ENCODE measurements at places on chromosomes 13 and 19.

- DNase-seq, result no peak
Measured at GRCh38 chr13:110540871-110541525, 20.5 kb downstream of the RAB20 start.

GRCh38 chr13:104098421-104098820 lies 1032.2 kb upstream of the SLC10A2 start:
- DNase-seq, result no peak

DNA sequence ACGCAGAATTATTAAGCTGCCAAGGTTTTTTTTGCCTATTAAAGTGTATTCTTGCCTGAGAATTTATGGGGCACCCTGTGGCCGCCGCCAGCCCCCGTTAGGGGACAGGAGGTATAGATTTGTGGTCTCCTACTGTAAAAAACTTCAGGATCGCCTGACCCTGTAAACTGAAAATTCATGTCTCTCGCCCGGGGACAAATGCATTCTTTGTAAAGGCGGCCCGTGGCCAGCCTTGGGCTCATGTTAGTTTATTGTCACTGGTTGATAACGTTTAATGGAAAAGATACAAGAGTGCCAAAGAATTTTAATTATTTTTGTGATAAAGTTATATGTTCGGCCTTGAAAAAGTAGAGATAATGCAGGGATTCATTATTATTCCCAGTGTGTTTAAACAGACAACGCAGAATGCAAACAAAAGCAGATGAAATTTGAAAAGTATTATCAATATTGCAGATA lies 141.7 kb downstream of the URI1 start:
- DNase-seq, result no peak

- no peak for DNase-seq
Measured at GRCh38 chr13:35824825-35825224, 306.4 kb downstream of the DCLK1 start.

DNA sequence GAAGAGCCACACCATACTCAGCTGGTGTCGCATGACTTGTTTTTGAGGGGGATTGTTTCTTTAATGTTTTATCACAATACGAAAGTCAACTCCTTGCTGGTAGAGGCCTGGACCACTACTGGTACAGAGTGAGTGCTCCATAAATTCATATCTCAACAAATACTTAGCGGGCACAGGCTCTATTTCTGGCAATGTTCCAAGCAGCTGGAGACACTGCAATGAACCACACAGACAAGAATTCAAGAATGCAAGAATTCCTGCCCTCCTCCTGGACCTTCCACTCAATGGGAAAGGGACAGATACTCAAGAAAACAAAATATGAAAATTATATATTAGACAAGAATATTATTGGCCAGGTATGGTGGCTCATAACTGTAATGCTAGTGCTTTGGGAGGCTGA lies 5.1 kb upstream of the FXYD5 start:
- DNase-seq, result no peak

DNA sequence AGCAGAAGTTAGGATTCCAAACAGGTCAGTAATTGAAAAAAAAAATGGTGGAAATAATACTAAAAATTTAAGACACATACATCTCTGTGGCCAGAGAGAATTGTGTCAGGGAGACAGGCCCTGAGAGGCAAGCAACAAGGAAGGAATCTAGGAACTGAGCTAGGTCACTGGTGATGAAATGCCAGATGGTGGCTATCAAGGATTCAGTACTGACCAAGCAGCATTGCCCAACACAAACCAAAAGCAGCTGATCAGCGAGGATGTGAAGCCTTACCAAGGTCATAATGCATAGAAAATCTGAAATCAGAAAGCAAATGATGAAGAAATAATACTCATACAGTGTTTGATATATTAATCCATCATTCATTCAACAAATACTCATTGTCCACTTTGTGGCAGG lies 905.0 kb downstream of the GPC5 start:
- no peak for DNase-seq

DNA sequence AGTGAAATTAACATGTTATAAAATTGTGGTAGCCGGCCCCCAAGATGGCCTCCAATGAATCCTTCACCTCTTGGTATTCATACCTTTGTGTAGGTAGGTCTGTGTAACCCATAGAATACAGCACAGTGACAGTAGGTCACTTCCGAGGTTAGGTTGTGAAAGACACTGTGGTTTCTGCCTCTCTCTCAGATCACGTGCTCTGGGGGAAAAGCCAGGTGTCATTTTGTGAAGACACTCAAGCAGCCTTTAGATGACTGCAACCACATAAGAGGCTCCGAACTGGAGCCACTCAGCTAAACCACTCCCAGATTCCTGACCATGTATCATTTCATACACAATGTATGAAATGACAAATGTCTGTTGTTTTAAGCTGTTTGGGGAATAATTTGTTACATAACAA lies 9.8 kb upstream of the USPL1 start:
- DNase-seq, result no peak

DNA sequence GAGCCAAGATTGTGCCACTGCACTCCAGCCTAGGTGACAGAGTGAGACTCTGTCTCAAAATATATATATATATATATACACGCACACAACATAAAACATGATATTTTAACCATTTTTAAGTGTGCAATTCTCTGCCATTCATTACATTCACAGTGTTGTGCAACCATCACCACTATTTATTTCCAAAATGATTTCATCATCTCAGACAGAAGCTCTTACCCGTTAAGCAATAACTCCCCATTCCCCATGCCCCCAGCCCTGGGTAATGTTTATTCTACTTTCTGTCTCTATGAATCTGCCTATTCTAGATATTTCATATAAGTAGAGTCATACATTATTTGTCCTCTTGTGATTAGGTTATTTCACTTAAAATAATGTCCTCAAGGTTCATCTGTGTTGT lies 20.3 kb downstream of the WDR88 start:
- no peak for DNase-seq

DNA sequence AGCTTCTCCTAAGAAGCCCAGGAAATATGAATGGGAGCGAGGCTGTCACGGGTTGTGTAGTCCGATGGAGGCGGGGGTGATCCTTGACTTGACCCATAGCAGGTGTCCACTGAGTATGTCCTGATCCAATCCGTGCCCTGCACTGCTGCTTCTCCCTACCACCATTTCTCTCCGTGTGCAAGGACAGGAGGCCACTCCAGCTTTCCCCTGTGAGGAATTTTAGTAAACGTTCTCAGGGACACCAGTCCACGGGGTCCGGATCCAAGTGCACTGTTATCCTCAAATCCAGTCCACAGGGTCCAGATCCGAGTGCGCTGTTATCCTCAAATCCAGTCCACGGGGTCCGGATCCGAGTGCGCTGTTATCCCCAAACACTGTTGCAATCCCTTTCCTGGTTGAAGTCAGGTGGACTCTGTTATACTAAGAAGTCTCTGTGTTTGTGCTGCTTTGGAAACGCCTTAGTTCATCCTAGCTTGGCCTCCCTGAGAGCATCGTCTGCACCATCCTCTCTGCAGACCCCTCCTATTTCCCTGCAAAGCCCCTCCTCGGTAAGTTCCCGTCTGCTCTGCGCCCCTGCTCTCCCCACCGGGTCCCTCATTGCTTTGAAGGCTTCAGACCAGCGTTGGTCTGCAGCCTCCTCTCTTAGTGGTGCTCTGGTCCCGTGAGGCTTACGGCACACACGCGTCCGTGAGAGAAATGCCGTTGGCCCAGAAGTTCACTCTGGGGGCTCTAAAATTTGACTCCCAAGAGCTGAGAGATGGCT lies 303.5 kb downstream of the TEX29 start:
- DNase-seq, result no peak

Data from NCI-H1417 treated with DMSO at 0.1 percent for 48 hours (cell line).